Putamen (tissue), 1 donor: ENCODE measurements at places on chromosomes 3 and 15.

- no peak for DNase-seq
Observed at GRCh38 chr3:5479229-5479799, 291.8 kb downstream of the EDEM1 start.

DNA sequence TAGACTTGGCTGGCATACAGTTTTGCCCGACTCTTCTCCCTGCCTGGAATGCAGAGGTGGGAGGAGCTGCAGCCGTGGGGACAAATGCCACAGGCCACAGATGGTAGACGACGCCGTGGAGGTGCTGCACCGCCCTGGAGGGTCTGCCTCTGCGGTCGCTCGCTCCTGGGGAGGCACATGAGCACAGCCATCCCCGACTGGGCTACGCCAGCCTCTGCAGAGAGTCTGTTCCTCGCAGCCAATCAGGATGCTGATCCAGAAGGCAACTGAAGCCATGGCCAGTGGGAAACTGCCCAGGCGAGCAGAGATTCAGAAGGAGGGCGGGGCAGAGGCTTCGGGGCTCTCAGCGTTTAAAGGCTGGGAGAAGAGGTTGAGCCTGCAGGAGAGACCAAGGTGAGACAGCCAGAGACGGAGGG is 11.9 kb upstream of the LRRC15 start:
- DNase-seq: no peak

GRCh38 chr3:38411591-38411990 is 42.1 kb upstream of the ACVR2B start:
- no peak for DNase-seq

DNA sequence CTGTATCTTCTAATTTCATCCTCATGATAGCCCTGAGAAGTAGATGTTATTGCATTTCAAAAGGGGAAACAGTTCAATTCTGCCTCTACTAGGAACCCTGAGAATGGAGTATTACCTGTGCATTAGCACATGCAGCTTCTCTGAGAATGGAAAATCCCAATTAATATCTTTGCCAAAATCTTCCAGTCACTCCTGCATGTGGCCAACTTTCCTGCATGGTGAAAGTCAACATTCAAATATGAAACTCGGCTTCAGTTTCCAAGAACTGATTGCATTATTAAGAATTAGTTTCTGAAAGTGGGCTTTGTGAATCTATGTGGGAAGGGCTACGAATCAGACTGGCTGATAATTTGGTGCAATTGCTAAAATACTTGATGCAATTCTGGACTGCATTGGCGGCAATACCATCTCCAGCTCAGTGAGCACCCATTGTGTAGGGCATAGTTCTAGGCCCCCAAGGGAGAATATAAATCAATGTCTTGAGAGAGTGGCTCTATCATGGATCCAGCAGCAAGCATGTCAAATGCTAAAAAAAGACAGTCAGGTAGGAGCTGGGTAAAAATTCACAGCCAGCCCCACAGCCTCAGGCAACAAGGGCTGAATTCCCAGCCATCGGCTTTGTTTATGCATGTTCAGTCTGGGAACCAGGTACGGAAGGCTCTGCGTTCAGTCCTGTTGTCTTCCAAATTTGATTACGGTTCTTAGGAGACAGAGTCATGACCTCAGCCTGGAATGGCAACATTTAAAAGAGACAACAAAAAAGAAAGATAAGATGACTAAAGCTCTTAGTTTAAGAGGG is 18.8 kb upstream of the BCL6 start:
- no peak for DNase-seq

GRCh38 chr3:108006077-108006771 is 84.6 kb downstream of the CD47 start:
- no peak for DNase-seq

- no peak for DNase-seq
Observed at GRCh38 chr3:72517921-72518424, 330.3 kb downstream of the SHQ1 start.

- no peak for DNase-seq
Observed at GRCh38 chr3:72661115-72661457, 187.2 kb downstream of the SHQ1 start.

DNA sequence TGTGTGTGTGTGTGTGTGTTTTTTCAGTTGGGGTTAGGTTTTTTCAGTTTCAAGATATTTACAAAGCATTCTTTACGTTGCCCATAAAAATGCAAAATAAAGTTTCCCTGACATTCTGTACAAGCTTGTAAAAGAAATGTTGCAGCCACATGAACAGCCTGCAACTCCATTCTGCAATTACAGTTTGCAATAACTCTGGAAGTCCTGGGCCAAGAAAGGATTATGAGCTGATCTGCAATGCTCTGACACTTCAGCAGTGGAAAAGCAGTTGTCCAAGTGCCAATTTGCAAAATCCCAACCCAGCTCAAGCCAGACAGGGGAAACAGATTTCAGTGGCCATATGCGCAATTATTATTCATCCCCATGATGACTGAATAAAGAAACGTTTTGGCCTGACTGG is 322.1 kb downstream of the MEX3B start:
- no peak for DNase-seq

- DNase-seq: no peak
Observed at GRCh38 chr3:50523279-50523811, 19.9 kb upstream of the CACNA2D2 start.

GRCh38 chr15:78407608-78408354 is 30.2 kb upstream of the IREB2 start:
- no peak for DNase-seq

GRCh38 chr3:153061938-153062528 is 100.0 kb upstream of the RAP2B start:
- DNase-seq: no peak

DNA sequence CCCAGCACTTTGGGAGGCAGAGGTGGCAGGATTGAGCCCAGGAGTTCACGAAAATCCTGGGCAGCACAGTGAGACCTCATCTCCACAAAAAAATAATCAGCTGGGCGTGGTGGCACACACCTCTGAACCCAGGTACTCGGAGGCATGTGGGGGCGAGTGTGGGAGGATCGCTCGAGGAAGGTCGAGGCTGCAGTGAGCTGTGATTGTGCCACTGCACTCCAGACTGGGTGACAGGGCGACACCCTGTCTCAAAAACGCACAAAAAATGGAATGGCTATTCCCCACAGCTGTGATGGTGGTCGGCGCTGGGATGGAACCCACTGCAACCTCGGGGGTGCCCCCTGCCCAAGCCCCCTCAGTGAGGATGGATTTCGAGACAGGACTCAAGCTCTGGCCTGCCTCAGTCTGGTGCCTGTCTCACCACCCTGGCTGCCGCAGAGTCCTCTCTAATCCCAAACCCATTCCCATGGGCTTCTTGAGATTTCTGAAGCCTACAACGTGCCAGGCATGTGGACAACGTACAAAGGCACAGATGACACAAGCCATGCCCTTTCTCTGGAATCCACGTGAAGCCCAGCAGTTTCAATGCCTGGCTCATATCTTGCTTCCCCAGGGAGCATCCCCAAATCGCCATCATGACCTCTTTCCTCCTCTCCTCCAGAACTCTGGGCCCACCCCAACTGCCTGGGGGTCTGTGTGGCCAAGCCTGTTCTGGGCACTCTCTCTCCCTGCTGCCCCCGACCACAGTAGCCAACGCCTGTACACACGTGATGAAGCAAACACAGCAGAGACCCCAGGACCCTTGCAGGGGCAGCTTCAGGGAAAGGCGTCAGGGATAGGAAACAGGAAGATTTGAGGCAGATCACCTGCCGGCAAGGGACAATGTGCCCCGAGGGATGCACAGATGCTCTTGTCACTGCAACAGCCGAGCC is 32.4 kb downstream of the ADAMTS17 start:
- no peak for DNase-seq

DNA sequence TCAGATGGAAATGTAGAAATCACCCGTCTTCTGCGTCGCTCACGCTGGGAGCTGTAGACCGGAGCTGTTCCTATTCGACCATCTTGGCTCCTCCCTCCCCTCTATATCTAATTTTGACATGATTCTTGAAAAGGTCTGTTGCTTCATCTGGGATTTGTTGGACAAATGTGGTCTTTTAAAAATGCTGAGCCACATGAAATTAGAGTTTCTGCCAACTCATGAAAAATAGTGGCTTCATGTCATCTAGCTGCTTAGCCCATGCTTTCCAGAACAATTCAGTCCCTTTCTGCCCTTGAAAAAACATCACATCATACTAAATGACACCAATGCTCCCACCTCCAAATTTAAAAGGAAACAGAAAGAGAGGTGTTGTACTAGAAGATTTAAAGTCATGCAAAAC is 148.6 kb upstream of the EIF1B start:
- DNase-seq: no peak

DNA sequence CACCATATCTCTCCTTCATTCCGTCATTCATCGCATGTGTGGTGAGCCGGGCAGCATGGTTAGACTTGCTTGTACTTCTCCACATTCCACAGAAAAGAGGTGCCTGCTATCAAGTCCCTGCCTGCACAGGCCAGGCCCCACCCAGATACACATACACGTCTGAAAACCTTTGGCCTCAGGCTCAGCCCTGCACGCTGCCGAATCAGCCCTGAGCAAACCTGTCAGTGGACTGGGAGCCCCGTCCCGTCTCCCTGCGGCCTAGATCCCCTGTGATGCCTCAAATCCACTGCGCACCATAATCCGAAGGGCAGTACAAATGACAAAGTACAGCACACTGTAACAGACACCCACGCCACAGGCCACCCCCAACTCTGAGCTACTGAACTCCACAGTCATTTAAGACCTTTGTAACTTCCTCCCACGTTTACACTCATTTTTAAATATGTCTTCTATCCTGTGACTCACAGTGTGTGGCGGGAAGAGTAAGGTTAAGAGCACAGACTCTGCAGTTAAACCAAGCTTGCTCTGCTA is 67.1 kb downstream of the MB21D2 start:
- DNase-seq: peak; percentile 67

GRCh38 chr3:43894176-43895049 is 203.7 kb downstream of the ABHD5 start:
- DNase-seq: peak; percentile 26

GRCh38 chr3:191255156-191255555 is 56.1 kb downstream of the OSTN start:
- DNase-seq: no peak

GRCh38 chr3:20055020-20055775 is 15.0 kb downstream of the KAT2B start:
- no peak for DNase-seq

GRCh38 chr3:100630664-100631063 is 21.3 kb downstream of the ADGRG7 start:
- no peak for DNase-seq

GRCh38 chr15:95323796-95324195 is 1006.7 kb upstream of the NR2F2 start:
- no peak for DNase-seq

DNA sequence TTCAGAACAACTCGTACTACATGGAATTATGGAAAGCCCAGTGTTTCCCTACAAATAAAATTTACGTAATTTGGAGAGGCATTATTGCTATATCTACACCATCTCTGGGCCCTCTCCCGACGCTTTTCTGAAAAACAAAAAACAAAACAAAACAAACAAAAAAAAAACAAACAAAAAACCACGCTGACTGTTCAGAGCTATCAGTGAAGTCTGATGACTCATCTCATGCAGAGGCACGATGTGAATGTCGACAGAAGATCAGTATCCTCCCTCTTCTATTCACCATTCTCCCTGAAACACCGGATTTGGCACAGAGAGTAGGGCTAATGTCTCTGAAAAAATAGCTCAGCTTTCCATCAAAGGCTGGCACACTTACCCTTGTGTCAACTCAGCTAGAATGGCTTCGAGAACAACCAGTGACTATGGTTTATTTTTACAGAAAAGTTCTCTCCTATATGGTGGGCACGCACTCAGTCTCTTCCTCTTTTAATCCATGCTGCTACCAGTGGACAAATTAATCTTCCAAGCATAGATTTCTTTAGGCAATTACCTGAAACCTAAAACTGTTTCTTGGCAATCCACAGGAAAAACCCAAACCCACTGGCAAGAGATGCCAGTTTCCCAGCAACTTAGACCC is 1.5 kb downstream of the CRBN start:
- DNase-seq: peak; percentile 21

GRCh38 chr3:179732661-179733348 is 80.0 kb downstream of the USP13 start:
- no peak for DNase-seq

GRCh38 chr3:118059096-118059495 is 975.5 kb downstream of the IGSF11 start:
- DNase-seq: no peak

- no peak for DNase-seq
Observed at GRCh38 chr3:101998256-101998926, 149.1 kb downstream of the NFKBIZ start.

DNA sequence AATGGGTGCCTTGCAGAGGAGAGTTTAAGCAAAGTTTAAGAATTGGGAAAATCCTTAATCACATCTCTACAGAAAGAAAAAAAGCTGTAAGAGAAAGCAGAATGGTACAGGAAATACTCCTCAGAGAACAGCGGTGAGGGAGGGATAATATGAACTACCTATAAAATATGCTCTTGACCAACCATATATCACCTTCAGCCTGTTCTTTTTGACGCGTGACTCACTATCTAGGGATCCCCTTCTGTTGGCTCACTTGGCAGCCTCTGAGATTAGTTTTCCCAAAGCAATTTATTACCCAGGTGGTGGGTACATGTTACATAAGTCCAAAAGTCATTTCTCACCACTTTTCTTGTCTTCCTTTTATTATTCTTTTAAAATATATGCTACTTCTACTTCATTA is 97.7 kb downstream of the CNTN6 start:
- DNase-seq: no peak

GRCh38 chr3:185831195-185831594 is 6.4 kb upstream of the IGF2BP2 start:
- no peak for DNase-seq

DNA sequence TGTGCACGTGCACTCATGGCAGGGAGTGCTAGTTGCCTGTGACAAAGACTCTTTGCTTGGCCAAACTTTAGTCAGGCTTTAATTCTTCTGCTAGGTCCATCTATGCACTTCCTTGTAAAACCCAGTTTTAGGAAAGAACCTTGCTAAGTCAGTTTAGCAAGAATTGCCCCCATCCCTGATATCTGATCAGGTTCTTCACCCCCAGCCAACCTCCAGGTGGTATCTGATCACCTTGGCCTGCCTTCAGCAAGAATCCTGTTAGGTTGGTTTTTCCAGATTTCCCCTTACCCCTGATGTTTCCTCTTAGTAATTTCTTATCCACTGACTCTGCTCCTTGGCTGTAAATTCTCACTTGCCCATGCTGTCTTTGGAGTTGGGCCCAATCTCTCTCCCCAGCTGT is 8.4 kb downstream of the HSPBAP1 start:
- DNase-seq: no peak

DNA sequence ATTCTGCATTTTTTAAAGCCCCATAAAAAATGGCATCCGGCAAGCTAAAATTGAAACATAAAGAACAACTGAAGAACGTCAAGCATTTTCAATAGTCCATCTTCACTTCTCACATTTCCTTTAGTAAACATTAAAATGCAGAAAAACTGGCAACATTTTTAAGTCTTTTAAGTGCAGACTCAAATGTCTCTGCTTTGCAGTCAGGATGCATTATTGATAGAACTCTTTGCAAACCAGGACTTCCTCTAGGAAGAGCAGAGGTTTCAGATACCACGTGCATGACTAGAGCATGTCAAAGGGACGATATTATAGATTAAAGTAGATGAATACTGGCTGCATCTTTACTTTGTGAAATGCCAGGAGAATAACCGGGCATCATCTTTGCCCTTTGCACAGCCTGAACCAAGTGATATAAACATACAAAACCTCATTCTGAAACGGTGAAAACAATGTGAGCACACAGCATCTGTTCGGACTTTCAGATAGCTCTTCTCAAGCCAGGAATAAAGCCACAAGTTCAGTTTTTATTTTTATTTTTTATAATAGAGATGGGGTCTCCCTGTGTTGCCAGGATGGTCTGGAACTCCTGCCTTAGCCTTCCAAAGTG is 65.1 kb downstream of the LDHAL6B start:
- no peak for DNase-seq
